GM04503 (cell line): ENCODE measurements at places on chromosomes 12 and 14.

- no peak for DNase-seq
Observed at GRCh38 chr12:78388461-78388860, 476.1 kb upstream of the SYT1 start.

- DNase-seq: no peak
Observed at GRCh38 chr12:57760347-57760982, 5.6 kb downstream of the MARCHF9 start.

GRCh38 chr12:89960011-89960507 is 251.4 kb upstream of the ATP2B1 start:
- DNase-seq: no peak

GRCh38 chr12:48882315-48882687 is 16.6 kb upstream of the RND1 start:
- DNase-seq: no peak

GRCh38 chr12:115983226-115983798 is 294.2 kb downstream of the MED13L start:
- no peak for DNase-seq

DNA sequence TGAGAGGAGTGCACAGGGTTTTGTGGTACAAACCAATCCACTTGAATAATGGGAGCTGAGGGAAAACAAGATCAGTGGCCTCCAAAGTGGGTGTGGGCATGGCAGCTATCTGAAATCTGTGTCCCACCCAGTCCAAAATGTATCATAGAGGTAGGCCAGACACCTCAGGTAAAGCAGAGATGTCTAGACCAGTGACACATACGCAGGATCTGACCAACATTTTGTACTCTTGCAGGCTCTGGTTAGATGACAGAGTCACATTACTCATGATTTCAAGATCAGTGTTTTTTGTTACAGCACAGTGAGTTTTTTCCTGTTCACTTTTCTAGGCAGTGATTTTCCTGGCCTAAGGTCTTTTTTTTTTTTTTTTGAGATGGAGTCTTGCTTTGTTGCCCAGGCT is 211.8 kb downstream of the PCNX1 start:
- DNase-seq: no peak

GRCh38 chr12:47237751-47238211 is 158.0 kb upstream of the AMIGO2 start:
- DNase-seq: no peak

GRCh38 chr12:91967590-91967989 is 178.1 kb downstream of the BTG1 start:
- no peak for DNase-seq

- no peak for DNase-seq
Observed at GRCh38 chr14:20614038-20614840, 23.1 kb upstream of the RNASE12 start.

- DNase-seq: no peak
Observed at GRCh38 chr12:39505023-39505422, 62.1 kb upstream of the KIF21A start.

GRCh38 chr12:14773685-14774073 is 29.6 kb downstream of the WBP11 start:
- no peak for DNase-seq

DNA sequence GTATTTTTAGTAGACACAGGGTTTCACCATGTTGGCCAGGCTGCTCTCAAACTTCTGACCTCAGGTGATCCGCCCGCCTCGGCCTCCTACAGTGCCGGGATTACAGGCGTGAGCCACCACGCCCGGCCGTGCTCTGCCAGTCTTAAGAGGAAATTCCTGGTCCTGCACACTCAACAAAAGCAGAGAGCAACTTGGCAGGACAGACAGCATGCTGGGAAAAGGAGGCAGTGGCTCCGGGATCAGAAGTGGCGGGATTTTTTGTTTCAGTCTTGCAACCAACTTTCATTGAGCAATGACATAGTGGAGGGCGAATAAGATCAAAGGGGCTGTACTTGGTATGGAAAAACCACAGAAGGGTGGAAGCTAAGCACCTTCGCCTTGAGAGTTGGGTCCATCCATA is 2.1 kb downstream of the CKAP4 start:
- peak; percentile 50 for DNase-seq

DNA sequence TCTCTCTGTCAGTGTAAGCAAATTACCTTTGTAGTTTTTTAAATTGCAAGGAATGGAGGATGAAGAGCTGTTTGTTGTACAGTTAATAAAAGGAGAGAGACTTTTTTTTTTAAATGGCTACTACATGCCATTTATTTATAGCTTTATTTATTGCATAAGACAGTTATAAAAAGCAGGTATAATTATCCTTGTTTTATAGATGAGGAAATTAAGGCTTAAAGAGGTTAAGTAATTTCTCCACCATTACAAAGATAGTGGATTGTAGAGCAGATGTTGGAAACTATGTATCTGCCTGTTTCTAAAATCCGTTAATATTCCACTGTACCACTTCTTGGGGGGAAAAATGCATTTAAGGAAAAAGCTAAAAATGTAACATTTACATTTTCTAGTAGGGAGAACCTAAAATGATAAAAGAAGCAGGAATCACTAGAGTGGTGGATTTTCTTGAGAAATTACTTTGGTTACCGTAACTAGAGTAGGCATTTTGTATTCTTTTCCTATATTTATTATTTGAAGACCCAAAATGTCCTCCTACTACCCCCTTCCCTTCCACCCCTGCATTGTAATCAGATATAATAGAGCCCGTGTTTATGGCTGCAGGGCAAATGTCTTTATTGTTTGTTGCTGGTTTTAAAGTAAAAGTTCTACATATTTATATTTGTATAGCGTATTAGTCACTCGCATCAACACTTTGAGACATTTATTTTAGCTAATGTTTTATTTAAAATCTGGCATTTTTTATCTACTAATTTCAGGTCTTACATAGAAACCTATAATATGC is 2.3 kb downstream of the SNAPC1 start:
- DNase-seq: no peak
